ENCODE measurements at places on chromosomes 3 and 15. TPM values are rescaled to one million over a fixed set of nuclear protein-coding genes. Genes with fewer than 3 reads are reported as not detected.

DNA sequence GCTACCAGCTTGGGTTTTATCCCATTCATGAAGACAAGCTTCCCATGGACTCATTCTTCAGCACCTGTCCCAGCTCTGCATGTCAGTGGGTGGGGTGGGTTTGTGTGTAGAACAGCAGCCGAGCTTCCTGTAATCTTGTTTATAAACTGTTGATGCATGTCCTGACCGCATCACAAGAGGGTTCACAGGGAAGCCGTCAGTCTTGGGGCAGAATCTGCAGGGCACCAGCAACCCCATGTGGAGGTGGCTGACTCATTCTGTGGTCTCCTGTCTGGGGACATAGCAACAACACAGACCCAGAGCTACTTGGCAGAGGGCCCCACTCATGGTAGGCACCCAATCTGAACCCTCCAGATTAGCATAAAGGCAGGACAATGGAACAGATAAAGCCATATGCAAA lies 35.6 kb downstream of the DAPK2 start:
- DNase-seq: peak; percentile 93

DNA sequence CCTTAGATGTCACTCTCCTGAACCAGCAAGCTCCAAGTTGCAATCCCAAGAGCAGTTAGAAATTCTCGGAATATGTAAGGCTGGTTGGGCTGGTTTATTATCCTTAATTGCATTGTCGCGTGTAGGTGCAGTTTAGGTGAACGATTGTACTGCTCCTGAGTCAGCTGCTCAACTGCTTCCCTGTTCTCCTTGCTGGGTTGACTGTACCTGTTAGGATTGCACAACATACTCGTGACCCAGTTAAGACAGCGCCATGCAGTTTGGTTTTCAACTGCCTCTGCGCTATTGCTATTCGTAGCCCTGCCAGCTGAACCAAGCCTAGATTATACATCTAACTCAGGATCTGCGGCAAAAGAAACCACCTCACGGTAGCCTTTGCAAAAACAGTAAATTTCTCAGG lies 41.0 kb downstream of the BCL2L10 start:
- no peak for DNase-seq

DNA sequence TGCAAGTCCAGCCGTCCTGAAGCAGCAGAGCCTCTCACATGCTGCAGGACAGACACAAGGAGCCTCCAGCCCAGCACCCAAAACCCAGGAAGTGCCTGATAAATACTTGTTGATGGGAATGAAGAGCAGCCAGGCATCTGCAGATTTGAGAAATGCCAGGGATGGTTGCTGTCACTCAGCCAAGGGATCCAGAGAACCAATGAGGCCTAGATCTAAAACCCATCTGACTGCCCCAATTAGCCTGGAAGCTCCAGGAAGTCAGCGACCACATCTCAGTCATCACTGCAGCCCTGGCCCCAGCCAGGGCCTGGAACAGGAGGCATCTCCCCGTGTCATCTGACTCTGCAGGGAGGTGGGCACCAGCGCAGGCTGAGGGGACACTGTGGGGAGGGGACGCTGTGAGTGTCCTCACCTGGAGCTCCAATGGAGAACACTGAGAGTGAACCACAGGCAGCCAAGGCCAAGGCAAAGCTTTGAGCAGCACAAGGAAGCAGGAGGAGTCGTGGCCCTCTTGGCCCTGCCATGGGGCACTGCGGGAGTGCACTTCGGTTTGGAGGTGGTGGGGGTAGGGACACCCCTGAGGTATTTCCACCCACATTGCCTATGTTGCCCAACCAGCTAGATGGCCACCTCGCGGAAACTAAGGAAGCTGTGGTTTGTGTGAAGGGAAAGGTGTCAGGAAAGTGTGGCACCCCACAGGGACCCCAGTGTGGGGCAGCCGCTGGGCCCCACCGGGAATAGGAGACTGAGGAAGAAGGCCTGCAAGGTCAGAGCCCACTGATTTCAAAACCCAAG lies 229.5 kb downstream of the VPS13C start:
- no peak for DNase-seq

GRCh38 chr15:78308422-78309032 lies 9.1 kb upstream of the SKIC8 start:
- DNase-seq: peak; percentile 82

DNA sequence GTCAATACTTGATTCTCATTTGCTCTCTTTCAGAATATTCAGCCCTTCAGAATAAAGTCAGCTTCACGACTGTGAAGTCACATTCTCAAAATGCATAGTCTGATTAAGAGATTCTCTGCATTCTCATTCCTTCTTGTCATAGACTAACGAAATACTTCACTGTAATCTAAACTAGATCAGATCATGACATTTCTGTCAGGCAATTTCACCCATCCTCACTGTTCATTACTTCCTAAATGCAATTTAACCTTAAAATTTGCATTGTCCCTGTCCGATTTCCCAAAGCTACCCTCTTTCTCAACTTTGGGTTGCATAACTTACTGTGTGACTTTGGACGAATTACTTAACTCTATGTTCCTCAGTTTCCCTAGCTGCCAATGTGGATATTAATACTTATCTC lies 6.2 kb downstream of the RPL22L1 start:
- DNase-seq: no peak

DNA sequence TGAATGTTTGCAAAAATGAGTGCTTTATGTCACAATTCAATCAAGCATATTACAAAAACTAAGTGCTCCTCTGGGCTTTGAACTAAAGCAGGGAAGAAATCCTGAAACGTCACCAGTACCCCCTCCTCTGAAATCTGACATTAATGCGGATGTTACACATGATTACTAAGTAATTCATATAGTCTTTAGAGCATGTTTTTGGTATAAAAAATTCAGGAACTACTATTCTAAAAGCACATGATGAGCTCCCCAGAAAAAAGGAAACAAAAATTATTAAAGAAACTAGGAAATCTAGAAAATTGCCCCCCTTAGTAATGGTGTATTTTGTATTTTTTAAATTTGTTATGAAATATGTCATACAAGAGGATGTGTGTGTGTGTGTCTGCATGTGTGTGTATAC lies 87.7 kb downstream of the MYO5A start:
- DNase-seq: no peak

GRCh38 chr15:74384881-74385643 lies 17.6 kb upstream of the CYP11A1 start:
- DNase-seq: peak; percentile 69

DNA sequence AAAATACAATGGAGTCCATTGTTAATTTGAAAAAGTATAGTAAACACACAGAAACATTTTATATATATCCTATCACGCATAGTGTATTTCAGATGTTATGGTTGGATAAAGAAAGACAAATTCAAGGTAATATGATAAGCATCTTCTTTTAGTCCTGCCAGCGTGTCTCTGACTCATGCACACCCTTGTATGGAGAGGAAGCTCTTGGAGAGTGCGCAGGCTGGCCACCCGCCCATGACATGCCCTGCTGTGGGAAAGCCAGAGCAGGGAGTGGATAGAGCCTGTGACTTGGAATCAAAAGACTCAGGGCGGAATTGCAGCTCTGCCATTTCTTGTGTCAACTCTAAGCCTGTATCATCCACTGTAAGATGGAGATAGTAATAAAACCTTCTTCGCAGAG lies 23.0 kb upstream of the COPG1 start:
- DNase-seq: peak; percentile 98

GRCh38 chr3:124775877-124776276 lies 45.6 kb downstream of the UMPS start:
- no peak for DNase-seq

ZWILCH gene
- 20.6 TPM for total RNA-seq

DNA sequence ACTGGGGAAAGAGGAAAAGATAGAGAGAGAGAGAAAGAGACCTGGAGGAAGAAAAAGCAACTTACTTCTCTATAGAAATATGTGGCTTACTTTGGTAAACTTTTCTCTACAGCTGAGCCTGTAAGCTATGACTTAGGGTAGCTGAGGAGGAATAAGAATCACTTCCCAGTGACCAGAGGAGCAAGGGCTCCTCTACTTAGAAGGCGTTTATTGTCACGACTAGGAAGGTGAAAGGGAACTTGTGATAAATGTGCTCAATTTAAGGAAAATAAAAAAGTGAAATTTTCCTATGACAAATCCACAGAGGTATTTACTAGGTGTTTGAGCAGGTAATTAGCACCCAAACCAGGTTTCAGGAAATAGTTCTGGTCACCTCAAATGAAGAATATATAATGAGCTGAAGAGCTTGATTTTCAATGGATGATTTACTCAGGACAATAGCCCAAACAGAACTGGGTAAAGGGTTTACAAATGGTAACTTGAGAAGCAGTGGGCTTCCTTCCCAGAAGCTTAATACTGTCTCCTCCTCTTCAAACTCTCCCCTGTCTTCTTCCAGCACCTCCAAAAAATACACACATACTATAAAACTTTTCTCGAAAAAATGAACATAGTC lies 46.1 kb downstream of the SOX2 start:
- DNase-seq: no peak

All from GM23248 (cell line).